ENCODE measurements at places on chromosomes 6 and 20. TPM values are rescaled to one million over a fixed set of nuclear protein-coding genes. Genes with fewer than 3 reads are reported as not detected.

The XKR7 gene
- not detected for total RNA-seq

The SLC22A3 gene
- total RNA-seq = 7.4 TPM

The SMLR1 gene
- total RNA-seq = not detected

The CRISP3 gene
- not detected for total RNA-seq

The CLIC5 gene
- 0.12 TPM for total RNA-seq

The BANF2 gene
- total RNA-seq = not detected

Measured in pericardium fibroblast (primary cell).